ENCODE measurements at places on chromosomes 11 and 22. TPM values are rescaled to one million over a fixed set of nuclear protein-coding genes. Genes with fewer than 3 reads are reported as not detected.

NPAS4 gene
- 0.36 TPM for total RNA-seq

CARD18 gene
- total RNA-seq = not detected

ARHGAP8 gene
- 0.36 TPM for total RNA-seq

OR5P2 gene
- total RNA-seq = not detected

SERHL2 gene
- total RNA-seq = 2.9 TPM

PATE4 gene
- total RNA-seq = not detected

SYT9 gene
- not detected for total RNA-seq

Data from osteoblast (primary cell).